Thoracic aorta (tissue), 2 donors: ENCODE measurements at places on chromosomes 12 and 14.

DNA sequence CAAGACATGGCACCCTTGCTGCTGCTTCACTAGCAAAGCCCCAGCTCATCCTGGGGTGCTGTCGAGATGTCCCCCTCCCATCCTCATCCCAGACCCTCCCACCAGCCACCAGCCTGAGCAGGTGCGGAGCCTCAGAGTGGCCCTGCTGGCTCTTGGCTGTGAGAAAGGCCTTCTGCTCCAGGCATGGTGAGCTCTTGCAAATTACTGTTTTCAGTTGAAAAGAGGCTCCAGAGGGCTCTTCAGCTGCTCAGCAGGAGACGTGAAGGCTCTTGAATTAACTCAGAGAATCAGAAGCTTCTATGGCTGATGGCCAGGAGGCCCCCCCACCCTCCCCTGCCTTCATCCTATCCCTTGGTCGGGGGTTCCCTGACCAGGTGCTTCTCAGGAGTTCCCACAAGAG lies 44.1 kb downstream of the WSCD2 start:
- DNase-seq: no peak

DNA sequence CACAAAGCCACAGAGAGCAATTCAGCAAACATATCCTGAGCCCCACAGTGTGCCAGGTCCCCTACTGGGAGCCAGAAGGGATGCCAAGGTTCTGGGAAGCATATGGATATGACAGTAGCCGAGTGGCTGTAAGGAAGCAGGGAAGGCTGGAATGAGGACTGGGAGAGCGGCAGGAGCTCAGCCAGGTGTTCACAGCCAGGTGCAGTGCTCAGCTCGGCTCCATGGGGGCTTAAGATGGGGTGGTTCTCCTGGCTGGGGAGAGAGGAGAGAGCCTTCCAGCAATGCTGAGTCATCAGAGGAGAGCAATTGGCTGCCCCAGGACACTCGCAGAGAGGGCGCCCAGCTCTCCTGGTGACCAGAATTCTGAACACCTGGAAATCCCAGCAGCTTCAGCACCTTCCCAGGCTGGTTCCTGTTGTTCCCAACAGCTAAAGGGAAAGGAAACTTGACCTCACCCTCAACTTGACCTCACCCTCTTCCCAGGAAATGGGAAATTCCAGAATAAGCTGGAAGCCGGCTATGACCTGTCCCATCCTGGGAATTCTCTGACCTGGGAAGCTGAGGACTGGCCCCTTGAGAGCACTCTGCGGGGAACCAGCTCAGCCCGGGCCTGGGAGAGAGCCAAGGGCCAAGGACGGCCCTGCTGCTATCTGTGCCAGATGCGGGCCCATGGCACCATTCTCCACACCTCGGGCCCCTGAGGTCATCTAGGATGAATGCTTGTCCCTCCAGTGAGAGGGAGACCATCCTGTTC lies 34.6 kb downstream of the SLC6A12 start:
- DNase-seq: no peak

GRCh38 chr14:33404054-33404453 lies 465.4 kb downstream of the NPAS3 start:
- DNase-seq: no peak

DNA sequence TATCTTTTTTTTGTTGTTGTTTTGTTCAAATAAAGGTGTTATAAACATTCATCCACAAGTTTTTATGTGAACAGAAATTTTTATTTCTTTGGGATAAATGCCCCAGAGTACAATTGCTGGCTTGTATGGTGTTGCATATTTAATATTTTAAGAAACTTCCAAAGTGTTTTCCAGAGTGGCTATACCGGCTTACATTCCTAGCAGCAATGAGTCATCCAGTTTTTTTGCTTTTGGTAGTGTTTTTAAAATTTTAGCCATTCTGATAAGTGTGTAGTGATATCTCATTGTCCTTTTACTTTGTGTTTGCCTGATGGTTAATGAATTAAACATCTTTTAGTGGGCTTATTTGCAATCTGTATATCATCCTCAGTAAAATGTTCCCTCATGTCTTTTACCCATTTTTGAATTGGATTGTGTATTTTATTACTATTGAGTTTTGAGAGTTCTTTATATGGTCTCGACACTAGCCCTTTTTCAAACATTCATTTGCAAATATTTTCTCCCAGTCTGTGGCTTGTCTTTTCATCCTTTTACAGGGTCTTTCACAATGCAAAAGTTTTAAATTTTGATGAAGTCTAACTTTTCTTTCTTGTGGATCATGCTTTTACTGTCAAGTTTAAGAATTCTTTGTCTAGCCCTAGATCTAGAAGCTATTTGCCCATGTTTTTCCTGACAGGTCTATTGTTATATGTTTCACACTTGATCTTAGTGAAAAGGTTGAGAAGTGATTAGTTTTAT lies 29.5 kb downstream of the PPP4R4 start:
- DNase-seq: no peak

GRCh38 chr14:35669782-35670181 lies 135.8 kb downstream of the INSM2 start:
- no peak for DNase-seq

DNA sequence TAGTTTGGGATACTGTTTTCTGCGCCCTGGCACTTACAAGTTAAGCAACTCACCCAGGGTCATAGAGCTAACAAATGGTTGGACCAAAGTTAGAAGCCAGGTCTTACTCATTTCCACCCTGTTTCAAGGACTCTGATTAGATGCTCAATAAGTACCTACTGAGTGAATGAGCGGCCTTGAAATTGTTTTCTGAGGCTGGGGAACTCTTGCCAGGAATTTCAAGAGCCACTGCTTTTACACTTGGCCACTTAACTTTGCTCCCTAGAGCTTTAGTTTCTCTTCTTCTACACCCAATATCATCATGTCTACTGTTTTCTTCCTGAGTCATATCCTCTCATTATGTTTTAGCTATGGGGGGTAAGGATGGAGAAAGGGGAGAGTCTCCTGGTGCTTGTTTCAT lies 431.6 kb downstream of the ZFP36L1 start:
- no peak for DNase-seq

DNA sequence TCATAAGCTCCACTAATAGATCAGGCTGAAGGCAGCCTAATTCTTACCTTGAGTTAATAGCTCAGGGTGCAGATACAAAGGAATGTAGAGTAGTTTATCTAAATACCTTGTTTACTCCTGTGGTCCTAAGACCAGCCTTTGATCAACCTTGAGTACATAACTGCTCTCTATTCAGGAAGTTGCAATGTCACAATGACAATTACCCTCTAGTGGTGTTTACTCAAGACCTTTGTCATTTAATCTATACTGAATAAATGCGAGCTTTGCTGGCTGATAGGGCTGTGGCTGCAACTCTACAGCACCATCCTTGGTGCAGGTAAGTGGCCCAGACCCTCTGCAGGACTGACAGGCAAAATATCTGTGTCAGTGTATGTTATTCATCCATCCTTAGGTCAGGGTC lies 282.7 kb downstream of the ATXN7L3B start:
- no peak for DNase-seq

GRCh38 chr14:89841851-89842250 lies 112.7 kb downstream of the EFCAB11 start:
- no peak for DNase-seq

DNA sequence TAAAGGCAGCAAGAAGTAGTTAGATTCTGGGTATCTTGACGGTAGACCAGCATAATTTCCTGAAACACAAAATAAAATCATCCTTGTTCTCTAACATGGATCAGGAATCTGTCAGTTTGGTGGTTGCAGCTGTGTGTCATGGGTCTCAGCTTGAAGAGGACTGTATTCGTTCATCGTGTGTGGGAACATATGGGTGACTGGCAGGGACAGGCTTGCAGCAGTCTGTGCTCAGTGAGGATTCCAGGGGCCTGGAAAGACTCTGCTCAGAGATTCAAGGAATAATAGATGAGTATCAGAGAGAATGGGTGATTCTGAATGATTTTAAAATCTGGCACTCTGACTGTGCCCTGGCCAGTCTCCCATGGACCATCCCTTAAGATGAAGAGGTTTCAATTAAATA lies 421.6 kb downstream of the APAF1 start:
- DNase-seq: no peak

GRCh38 chr12:131066886-131067490 lies 113.3 kb downstream of the ADGRD1 start:
- no peak for DNase-seq

GRCh38 chr12:49027846-49028555 lies 9.4 kb upstream of the PRKAG1 start:
- DNase-seq: no peak

GRCh38 chr14:60968099-60968498 lies 12.8 kb downstream of the TRMT5 start:
- DNase-seq: no peak

- no peak for DNase-seq
Measured at GRCh38 chr12:125038976-125039625, 26.1 kb upstream of the AACS start.

- DNase-seq: no peak
Measured at GRCh38 chr14:104121142-104121541, 17.2 kb upstream of the KIF26A start.

- no peak for DNase-seq
Measured at GRCh38 chr14:69259527-69260189, at the start of gene GALNT16. GALNT16 (plus strand) TSS chr14:69260158; CDS start chr14:69260291, 133 bp downstream.

- no peak for DNase-seq
Measured at GRCh38 chr14:53807108-53807507, 149.5 kb downstream of the BMP4 start.

- no peak for DNase-seq
Measured at GRCh38 chr12:60415351-60415750, 819.5 kb downstream of the SLC16A7 start.

GRCh38 chr12:131773582-131774221 lies 54.5 kb upstream of the MMP17 start:
- no peak for DNase-seq

- peak; percentile 18 for DNase-seq
Measured at GRCh38 chr14:69879175-69880043, at the start of gene SMOC1. SMOC1 (plus strand) TSS chr14:69879416; CDS start chr14:69879679, 263 bp downstream.

- DNase-seq: no peak
Measured at GRCh38 chr14:99589031-99589441, 15.0 kb downstream of the CCDC85C start.

DNA sequence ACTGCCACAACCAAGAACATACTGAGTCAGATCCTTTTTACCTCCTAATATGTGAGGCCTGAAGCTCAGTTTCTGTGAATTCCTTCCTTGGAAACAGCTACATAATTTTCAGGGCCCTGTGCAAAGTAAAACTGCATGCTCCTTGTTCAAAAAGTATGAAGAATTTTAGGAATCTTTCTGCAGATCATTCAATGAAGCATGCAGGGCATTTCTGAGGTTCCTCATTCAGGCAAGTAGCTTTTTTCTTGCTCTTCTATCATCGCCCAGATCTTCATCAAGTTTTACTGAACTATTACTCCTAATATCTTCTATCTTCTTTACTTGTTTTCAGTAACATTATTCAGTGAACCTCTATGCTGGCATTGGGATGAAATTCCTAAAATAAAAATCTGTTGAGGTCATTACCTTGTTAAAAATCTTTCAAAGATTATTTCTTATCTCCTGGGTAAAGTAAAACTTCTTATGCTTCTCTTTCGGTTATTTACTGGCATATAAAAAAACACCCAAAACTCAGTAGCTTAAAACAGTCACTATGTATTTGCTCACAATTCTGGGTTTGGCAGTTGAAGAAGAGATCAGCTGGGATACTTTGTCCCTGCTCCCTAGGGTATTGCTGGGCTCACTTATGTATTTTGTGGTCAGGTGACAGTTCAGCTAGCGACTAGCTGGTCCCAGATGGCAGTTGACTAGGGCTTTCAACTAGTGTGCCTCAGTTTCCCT lies 42.6 kb upstream of the KRR1 start:
- no peak for DNase-seq

DNA sequence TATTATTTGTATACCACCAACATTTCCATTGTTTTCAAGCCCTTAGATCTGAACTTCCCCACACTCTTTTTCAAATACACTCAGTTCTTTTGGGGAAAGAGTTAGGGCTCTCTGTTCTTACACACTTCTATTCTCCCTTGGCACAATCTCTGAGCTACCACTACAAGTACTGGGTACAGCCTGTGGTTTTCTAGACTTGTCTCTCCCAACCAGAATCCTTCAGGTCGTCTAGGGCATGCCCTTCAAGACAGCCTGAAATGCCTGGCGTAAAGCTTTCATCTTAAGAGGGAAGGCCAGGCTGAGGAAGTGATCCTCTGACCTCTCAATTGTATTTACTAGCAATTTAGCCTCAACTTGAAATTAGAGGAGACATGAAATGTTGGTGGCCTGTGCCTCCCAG lies 1442.0 kb downstream of the AACS start:
- DNase-seq: no peak

GRCh38 chr12:3257411-3257810 lies 180.2 kb downstream of the TSPAN9 start:
- no peak for DNase-seq

DNA sequence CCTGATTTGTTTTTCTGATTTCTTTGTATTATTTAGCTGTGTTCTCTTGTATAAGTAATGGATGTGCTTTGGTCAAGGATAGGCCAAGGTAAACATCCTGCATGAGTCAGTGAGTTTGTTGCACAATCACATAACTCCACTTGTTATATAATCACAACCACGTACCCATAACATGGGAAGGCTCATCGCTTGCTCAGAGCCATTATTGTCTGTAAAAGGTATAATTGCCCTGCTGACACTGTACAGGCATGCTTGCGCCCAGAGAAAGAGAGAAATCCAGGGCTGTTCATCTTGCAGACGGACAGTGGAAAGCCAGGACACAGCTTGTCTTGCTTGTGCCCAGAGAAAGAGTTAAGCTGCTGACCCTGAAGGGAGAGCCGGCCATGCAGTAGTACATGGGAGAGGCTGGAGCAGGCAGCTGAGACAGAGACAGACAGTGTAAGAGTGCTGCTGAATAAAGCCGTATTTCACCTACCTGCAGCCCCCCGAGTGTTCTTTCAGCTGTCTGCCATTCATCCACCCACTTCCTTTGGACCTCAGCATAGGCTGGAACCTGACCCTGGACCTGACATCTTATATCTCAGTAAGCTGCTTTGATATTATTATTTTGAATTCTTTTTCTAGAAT lies 174.7 kb upstream of the DAAM1 start:
- no peak for DNase-seq

- no peak for DNase-seq
Measured at GRCh38 chr14:105028251-105028927, 7.5 kb upstream of the CDCA4 start.

DNA sequence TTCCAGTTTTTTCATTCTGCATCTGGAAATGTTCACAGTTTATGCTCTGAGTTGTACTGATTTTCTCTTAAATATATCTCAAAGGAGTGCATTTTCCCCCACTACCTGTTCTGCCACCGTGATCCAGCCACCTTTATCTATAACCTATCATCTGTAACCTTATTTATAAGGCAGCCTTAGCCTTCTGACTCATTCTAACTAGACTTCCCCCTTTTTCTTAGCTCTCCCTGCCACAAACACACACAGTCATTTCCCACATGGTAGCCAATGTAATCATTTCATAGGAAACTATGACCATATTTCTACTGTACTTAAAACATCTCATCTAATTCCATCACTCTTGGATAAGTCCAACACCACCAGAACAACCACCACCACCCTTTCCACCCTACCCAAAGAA lies 10.8 kb upstream of the GYS2 start:
- DNase-seq: no peak
